ENCODE measurements at places on chromosomes 13 and 19.

DNA sequence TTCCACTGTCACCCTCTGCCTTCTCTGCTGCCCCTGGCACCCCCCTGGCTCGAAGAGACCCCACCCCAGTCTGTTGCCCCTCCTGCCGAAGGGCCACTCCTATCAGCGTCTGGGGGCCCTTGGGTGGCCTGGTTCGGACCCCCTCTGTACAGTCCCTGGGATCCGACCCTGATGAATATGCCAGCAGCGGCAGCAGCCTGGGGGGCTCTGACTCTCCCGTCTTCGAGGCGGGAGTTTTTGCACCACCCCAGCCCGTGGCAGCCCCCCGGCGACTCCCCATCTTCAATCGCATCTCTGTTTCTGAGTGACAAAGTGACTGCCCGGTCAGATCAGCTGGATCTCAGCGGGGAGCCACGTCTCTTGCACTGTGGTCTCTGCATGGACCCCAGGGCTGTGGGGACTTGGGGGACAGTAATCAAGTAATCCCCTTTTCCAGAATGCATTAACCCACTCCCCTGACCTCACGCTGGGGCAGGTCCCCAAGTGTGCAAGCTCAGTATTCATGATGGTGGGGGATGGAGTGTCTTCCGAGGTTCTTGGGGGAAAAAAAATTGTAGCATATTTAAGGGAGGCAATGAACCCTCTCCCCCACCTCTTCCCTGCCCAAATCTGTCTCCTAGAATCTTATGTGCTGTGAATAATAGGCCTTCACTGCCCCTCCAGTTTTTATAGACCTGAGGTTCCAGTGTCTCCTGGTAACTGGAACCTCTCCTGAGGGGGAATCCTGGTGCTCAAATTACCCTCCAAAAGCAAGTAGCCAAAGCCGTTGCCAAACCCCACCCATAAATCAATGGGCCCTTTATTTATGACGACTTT is 2.0 kb downstream of the ZFP36 start:
- DNase-seq: no peak

GRCh38 chr19:48513289-48514122 is 1.9 kb upstream of the LMTK3 start:
- peak; percentile 77 for DNase-seq

DNA sequence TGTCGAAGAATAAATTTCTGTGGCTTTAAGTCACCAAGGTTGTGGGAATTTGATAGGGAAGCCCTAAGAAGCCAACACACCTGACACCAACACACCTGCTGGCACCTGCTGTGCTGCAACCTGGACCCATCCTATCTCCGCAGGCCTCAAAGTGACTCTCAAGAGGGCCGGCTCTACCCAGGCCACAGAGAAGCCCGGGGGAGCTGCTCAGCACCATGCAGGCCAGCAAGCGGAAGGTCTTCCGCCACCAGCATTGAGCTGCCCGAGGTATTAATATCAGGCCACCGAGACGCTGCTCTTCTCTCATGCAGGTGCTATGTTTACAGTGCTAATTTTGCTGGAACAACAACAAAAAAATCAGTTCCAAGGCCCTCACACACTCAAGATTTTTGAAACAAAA is 32.2 kb upstream of the CD33 start:
- no peak for DNase-seq

DNA sequence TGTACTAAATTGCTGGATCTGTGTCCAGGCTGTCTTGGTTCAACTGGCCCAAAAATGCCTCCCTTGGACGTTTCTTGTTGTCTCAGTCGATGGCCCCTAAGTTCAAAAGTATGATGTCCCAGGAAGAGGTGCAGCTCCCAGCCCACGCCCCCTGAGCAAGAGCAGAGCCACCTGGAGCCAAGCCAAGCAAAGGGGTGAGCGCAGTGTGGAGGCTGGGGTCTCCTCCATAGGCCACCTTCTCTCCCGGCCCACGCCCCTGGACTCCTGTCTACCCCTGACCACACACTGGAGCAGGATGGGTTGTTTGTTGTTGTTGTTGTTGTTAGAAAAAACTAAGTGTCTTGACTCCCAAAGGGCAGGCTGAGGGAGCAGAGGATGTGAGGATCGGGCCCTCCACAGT is 26.0 kb upstream of the NPAS1 start:
- no peak for DNase-seq

- no peak for DNase-seq
Measured at GRCh38 chr19:51407511-51408131, 9.8 kb downstream of the SIGLEC10 start.

- DNase-seq: no peak
Measured at GRCh38 chr19:38061294-38061693, 154.3 kb downstream of the SIPA1L3 start.

GRCh38 chr19:9901020-9901419 is 35.3 kb downstream of the OLFM2 start:
- DNase-seq: no peak

GRCh38 chr13:61406275-61406674 is 9.4 kb downstream of the PCDH20 start:
- DNase-seq: no peak

GRCh38 chr19:29537601-29538000 is 11.8 kb downstream of the VSTM2B start:
- no peak for DNase-seq

- peak; percentile 100 for DNase-seq
Measured at GRCh38 chr19:40425450-40426287, at the start of gene SERTAD1. TSS of gene SERTAD1 (minus strand) at chr19:40425992. CDS start at chr19:40423546, 2,446 bp downstream.

DNA sequence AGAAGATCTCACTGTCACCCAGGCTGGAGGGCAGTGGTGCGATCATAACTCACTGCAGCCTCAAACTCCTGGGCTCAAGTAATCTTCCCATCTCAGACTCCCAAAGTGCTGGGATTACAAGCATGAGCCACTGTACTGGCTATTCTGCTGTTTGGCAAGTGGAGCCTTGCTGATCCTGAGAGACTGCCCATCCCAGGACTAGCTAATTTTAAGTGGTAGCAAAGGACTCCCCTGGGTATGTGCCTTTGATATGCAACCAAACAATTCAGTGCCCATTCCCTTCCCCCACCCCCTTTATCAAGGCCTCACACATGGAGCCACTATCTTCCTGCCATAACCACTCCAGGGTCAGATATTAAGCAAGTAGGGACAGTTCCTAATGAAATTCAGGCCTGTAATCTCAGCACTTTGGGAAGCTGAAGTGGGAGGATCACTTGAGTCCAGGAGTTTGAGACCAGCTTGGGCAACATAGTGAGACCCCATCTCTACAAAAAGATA is 17.0 kb upstream of the ZNF460 start:
- DNase-seq: no peak

DNA sequence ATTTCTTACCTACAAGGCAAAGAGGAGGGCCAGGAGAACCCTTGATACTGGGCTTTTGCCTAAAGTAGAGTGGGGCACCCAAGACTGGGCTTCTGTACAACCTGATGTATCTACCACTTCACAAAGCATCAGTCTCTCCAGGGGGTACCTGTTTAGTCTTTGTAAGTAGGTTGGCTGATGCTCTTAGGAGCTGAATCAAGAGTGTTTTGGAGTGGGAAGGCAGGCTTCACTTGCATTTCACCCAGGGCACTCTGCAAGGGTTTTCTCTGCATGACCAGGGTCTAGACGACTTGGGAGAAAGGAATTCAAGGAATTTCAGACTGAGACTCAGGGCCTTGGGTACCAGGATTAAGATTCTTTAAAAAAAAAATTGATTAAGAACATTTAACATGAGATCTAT is 361.5 kb downstream of the RFC3 start:
- no peak for DNase-seq

- DNase-seq: no peak
Measured at GRCh38 chr19:28971049-28971448, 241.9 kb downstream of the UQCRFS1 start.

GRCh38 chr13:91212231-91212630 is 135.3 kb upstream of the MIR17HG start:
- no peak for DNase-seq

- DNase-seq: peak; percentile 82
Measured at GRCh38 chr19:7705387-7706187, 3.7 kb upstream of the FCER2 start.

DNA sequence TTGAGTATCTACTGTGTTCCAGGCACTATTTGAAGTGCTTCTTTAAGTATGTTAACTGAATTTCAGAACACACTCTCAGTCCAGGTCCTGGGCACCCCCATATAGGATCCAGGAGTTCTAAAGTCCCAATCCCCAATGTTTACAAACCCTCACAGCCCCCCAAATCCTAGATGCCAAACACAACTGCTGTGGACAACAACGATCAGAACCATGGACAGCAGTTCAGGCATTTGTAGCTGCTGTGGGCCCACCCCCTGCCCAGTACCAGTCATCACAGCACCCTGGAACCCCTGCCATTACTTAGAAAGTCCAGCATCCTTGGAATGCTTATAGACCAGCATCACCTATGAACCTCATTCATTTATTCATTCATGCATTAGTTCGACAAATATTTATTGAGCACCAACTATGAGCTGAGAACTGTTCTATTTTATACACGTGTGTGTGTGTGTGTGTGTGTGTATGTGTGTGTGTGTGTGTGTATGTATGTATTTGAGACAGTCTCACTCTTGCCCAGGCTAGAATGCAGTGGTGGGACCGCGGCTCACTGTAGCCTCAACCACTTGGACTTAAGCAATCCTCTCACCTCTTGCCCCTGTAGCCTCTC is 19.3 kb upstream of the SDHAF1 start:
- no peak for DNase-seq

GRCh38 chr19:54462655-54463530 is 685 bp downstream of the LENG9 start:
- DNase-seq: peak; percentile 76

GRCh38 chr19:8028951-8029491 is 23.5 kb upstream of the CCL25 start:
- no peak for DNase-seq

- no peak for DNase-seq
Measured at GRCh38 chr19:18863843-18864362, 32.1 kb downstream of the CERS1 start.

- no peak for DNase-seq
Measured at GRCh38 chr13:106796280-106797047, 228.5 kb upstream of the ARGLU1 start.

- DNase-seq: no peak
Measured at GRCh38 chr13:51148223-51148951, 37.3 kb upstream of the C13orf42 start.

GRCh38 chr19:647566-648284 is 8.0 kb downstream of the FGF22 start:
- DNase-seq: no peak

DNA sequence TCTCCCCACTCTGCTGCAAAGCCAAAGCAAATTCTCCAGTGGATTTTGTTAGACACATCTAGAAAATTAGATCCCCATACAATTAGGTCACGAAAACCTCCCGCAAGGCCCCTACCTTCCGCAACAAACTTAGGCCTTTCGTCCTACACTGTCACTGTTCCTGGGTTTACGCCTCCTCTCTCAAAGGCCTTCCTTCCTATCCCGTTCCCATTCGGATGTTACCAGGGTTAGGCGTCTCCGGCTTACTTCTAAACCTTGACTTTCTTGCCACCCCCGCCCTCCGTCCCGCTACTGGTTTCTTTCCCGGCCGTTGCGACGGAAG is 754 bp downstream of the RNF6 start:
- no peak for DNase-seq

GRCh38 chr19:45404557-45405434 is at the start of gene PPP1R13L:
TSS of gene PPP1R13L (minus strand) at chr19:45405069. CDS start at chr19:45398318, 6,751 bp downstream.
- peak; percentile 54 for DNase-seq

- no peak for DNase-seq
Measured at GRCh38 chr19:14775869-14776586, 2.3 kb downstream of the ADGRE2 start.

DNA sequence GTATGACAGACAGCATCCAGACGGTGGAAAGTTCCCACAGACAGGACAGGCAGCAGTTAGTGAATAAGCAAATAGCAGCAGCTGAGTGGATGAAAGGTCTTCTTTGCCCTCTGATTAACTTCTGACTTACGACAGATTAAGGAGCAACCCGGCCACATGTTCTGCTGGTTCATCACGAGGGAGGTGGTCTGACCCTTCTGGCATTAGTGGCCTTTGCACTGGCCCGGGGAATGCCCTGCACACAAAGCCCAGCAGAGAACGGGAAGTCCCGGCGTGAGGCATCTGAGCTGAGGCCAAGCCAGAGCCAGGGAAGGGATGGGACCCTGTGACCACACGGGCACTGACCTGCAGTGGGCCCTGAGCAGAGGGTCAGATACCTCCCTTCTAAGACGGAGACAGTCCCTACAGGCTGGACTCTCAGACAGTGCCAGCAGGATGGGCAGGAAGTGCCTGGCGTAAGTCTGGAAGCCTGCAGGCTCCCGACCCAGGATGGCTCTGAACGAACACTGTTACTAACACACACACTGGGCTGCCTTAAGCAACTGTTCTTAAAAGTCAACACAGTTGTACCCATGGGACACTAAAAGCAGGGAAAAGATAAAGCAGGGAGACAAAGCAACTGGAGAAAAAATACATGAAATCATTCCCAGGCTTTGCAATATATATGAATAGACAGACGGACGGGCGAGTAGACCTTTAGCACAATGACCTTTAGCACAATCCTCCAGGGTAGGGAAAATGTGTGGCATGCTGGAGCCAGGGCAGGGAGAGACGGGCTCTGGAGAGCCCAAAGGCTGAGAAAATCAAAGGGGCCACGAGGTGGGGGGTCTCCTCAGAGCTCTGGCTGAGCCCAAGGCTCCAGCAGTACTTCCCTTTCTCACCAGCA is 6.3 kb downstream of the C19orf12 start:
- DNase-seq: no peak

- DNase-seq: peak; percentile 10
Measured at GRCh38 chr13:25375727-25376358, 4.1 kb downstream of the ATP8A2 start.

- DNase-seq: peak; percentile 15
Measured at GRCh38 chr19:4506449-4507149, 11.7 kb downstream of the PLIN4 start.

- DNase-seq: no peak
Measured at GRCh38 chr19:2957160-2957559, 12.4 kb upstream of the ZNF77 start.

DNA sequence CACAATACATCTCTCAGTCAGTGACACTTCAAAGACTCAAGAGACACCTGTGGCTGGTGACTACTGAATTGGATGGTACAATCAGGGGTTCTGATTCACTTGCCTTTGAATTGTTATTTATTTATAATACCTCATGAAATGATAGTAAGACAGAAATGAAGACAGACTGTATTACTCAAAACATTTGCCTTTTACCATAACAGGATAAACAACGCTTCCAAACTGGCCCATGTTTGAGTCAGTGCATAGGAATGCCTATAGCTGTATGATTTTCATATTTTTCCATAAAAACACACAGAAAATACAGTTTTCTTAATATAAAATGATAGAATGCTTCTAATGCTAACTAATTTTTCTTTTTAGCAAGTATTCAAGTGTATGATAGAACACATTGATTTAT is 59.5 kb upstream of the FGF14 start:
- DNase-seq: no peak
